H54 (cell line): ENCODE measurements at places on chromosomes 3 and 15.

DNA sequence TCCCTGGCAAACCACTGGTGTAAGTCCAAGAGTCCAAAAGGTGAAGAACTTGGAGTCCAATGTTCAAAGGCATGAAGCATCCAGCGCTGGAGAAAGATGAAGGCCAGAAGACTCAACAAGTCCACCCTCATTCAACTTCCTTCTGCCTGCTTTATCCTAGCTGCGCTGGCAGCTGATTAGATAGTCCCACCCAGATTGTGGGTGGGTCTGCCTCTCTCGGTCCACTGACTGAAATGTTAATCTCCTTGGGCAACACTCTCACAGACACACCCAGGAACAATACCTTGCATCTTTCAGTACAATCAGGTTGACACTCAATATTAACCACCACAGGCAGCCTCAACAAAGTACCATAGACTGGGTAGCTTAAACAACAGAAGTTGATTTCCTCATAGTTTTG lies 245.9 kb upstream of the IGF1R start:
- no peak for DNase-seq

DNA sequence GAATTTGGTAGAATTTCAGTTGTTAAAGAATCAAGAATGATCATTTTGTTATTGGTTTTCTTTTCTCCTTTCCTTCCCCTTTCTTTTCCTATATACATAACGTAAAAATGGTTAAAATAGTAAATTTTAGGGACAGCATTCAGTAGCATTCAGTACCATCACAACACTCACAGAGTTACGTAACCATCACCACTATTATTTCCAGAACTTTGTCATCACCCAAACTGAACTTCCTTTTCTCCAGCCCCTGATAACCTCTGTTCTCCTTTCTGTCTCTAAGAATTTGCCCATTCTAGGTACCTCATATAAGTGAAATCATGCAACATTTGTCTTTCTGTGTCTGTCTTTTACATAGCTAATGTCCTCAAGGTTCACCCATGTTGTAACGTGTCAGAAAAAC lies 165.3 kb downstream of the AKAP13 start:
- DNase-seq, result no peak

- DNase-seq, result no peak
Observed at GRCh38 chr3:148957586-148957985, 33.8 kb upstream of the GYG1 start.

DNA sequence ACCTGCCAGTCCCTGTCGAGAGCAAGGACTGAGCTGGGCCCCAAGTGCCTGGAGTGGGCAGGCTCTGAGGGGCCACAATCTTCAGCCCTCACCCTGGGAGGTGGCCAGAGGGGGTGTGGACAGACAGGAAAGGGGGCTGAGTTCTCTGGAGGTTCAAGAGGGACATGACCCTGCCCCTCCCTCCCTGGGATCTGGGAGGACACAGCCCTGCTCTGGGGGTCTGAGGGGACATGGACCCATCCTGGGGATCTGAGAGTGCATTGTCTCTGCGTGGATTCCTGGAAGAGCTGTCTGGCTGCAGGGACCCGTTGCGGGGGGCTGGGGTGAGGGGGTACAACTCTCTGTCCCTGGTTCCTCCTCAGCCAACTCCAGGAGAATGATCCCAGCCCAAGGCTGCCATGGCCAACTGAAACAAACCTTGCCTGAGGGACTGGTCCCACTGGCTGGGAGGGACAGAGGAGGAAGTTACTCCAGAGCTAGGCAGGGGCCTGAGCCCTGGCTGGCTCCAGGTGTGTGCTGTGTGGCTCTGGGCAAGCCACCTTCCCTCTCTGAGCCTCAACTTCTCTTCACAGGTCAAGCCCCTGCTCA lies 29.0 kb downstream of the PTH1R start:
- DNase-seq, result no peak

- no peak for DNase-seq
Observed at GRCh38 chr3:89402051-89402450, 294.6 kb downstream of the EPHA3 start.

- no peak for DNase-seq
Observed at GRCh38 chr3:52099001-52099401, 42.6 kb upstream of the DUSP7 start.

- DNase-seq, result no peak
Observed at GRCh38 chr15:43346305-43346704, 15.9 kb upstream of the LCMT2 start.

- no peak for DNase-seq
Observed at GRCh38 chr3:188901671-188902287, 270.0 kb upstream of the TPRG1 start.

- no peak for DNase-seq
Observed at GRCh38 chr15:69731581-69731980, 279.0 kb downstream of the RPLP1 start.

DNA sequence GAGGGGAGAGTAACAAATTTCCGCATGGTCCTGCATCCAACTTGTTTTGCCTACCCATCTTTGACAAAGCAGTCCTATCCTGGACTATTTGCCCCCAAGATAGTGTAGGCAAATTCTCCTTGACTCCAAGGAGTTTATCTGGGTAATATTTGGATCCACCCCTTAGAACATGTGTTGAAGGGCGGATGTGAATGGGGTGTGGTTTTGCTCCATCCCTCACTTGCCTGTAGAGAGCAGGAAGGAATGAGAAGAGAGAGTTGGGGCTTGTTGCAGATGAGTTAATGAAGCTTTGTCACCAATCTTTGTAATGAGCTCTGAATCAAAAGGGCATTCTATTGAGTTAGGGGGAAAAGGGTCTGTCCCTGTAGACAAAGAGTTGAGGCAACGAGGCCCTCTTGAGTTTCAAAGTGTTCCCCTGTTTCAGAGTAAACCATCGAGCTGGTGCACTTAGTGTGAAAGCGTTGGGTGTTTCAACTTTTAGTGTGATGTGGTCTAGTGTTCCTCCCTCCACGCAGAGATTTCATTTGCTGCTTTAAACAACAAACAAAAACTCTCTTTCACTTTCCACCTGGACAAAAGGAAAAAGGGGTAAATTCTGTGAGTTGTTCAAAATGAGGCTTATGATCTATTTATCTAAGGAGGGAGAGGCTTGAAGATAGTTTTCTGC lies 42.2 kb upstream of the PPARG start:
- no peak for DNase-seq

- no peak for DNase-seq
Observed at GRCh38 chr15:63380808-63381282, 801 bp downstream of the CA12 start.

GRCh38 chr3:25472153-25472552 lies 44.1 kb downstream of the RARB start:
- DNase-seq, result no peak

- no peak for DNase-seq
Observed at GRCh38 chr15:77185242-77185785, 114.4 kb upstream of the TSPAN3 start.

DNA sequence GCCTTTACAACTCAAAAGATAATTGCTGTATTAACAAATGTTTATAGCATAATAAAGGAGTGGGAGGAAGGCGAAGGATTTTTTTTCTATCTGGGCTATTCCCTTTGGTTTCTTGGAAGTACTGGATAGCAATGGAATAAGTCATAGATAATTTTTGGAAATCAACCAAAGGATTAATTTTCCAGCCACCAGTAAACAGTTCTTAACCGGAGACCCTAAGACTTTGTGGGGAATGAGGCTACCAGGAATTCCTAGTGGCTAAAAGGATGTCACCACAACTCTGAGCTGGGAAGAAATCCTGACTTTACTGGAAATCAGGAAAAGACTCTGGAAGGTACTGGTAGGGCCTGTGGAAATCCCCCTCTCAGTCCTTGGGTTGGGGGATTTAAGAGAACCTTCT lies 138.4 kb upstream of the RARB start:
- DNase-seq, result no peak

DNA sequence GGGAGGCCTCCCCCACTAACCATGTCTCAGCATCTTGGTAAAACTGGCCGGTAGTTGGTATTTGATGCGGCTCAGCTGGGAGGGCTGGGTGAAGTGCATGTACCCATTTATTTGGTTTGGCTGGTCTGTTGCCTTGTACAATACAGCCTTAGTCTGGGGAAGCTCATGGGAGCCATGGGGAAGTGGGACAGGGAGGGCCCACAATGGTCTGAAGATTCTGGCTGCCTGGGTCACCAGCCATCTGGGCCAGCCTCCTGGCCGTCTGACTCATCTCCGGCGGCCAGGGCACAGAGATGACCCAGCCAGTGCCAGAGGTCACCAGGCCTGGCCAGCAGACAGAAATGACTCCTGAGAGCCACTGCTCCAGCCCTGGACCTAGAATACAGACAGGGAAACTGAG lies 51.6 kb upstream of the SMAD6 start:
- peak; percentile 57 for DNase-seq

- no peak for DNase-seq
Observed at GRCh38 chr3:188220988-188221818, 67.2 kb downstream of the LPP start.

DNA sequence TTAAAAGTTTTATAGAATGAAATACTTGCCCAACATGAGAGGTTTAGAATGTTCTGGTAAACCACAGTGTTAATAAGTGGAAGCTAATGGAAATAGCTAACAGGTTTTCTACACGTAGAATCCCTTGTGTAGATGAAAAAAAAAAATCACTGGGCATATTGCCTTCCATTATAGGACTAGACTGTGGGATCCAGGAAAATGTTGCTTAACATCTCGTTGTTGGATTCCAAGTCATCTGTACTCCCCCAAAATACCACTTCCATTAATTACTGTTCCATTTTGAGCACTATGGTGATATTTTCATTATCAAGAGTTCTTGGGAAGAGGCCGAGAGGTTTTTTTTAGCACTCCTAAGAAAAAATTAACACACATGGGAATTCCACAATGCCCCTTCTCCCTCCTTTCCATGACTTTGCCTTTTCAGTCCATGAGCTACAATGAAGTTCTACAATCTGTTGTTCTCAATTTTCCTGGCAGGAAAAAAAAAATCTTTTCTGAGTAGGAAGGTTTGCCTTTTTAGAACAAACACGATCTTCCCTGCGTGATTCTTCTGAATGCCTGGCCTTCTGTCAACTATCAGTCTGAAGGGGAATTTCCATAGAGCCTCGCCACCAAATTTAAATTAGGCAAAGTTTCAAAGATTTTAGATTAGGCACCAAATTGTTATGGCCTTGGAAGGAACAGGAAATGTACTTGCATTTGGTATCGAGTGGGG lies 74.4 kb upstream of the CTDSPL start:
- DNase-seq, result no peak

GRCh38 chr15:39358441-39359041 lies 222.3 kb upstream of the THBS1 start:
- DNase-seq, result no peak

- no peak for DNase-seq
Observed at GRCh38 chr3:45966371-45966791, 23.1 kb downstream of the CXCR6 start.

GRCh38 chr15:94177112-94177511 lies 54.2 kb upstream of the MCTP2 start:
- DNase-seq, result no peak

DNA sequence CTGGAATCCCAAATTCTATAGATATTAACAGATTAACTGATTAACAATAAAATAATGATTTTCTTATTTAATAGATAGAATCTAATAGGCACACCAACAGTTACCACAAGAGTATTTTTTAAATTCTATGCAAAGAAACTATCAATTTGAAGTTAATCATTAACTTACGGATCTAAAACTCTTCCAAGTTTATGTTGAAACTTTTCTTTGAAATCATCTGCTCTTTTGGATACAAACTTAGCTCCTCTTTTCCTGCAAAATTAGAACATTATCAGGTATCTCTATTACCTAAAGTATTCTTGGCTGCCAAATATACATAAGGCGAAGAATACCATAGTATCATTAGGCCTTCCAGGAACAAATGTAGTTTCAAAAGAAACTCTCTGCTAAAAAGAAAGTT lies 34.8 kb downstream of the EFHB start:
- no peak for DNase-seq

DNA sequence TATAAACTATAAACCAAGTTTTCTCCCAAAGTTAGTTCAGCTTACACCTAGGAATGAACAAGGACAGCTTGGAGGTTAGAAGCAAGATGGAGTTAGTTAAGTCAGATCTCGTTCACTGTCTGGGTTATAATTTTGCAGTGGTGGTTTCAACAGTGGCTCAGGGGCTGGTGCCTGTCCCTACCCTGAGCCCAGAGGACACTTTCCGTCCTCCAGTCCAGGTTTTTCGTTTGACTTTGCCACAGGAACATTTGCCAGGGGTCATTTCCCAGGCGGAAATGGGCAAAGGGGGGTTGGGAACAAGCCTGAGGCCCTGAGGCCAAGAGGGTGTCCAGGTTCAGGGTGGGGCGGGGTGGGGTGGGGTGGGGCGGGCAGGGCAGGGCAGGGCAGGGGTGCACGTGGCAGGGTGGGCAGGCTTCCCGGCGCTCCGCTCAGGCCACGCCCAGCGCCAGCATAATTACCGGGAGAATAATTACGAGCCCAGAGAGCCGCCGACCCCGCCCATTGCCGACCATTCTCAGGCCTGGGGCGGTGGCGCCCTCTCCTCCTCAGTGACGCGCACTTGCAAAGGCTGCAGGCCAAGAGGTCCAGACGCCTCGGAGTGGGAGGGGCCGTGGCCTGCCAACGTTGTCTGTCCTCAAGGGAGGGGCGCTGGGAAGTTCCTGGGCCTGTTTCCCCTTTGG lies 70.4 kb downstream of the KLF13 start:
- peak; percentile 76 for DNase-seq

DNA sequence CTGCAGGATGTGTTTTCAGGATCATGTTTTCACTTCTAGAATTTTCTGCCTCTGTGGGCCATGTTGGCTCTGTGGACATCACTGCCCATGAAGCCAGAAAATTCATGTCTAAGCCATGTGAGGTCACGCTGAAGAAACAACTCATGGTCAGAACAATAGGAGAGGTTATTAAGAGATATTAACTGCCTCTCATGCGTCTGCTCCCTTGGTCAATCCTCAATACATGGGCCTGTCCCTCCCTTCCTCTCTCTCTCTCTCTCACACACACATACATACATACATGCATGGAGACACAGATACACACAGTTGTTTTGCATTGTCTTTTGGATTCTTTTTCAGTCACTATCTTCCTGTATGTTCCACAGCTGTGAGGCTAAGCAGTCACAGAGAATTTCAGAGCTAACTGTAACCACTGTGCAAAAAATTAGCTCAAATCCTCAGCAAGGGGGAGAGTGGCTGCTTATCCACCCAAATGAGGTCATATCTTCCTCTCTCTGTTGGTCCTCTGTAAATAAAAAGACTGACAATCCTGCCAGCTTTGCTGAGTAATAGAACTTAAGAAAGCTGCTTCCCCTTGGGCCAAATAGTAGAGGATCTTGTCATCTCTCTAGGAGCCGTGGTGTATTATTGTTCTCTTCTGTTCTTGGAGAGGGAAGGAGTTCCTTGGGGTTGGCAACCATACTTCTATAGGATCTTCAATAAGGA lies 45.6 kb downstream of the LRTM1 start:
- DNase-seq, result peak; percentile 48

- no peak for DNase-seq
Observed at GRCh38 chr15:57820119-57820518, 113.6 kb downstream of the POLR2M start.

- DNase-seq, result no peak
Observed at GRCh38 chr3:174295306-174296092, 563.6 kb upstream of the NAALADL2 start.

- DNase-seq, result no peak
Observed at GRCh38 chr3:24151594-24151993, 206.5 kb downstream of the NR1D2 start.
